ENCODE measurements at places on chromosomes 5 and 9. TPM values are rescaled to one million over a fixed set of nuclear protein-coding genes. Genes with fewer than 3 reads are reported as not detected.

CLK4 gene
- total RNA-seq: 30.6 TPM

CCNJL gene
- under 0.01 TPM for total RNA-seq

SLC45A2 gene
- total RNA-seq: under 0.01 TPM

PTGDS gene
- 6.0 TPM for total RNA-seq

ZNF366 gene
- total RNA-seq: not detected

MSX2 gene
- total RNA-seq: 0.79 TPM

C6 gene
- total RNA-seq: 0.16 TPM

COL23A1 gene
- under 0.01 TPM for total RNA-seq

ELL2 gene
- total RNA-seq: 74.1 TPM

DPP7 gene
- 67.8 TPM for total RNA-seq

GFRA3 gene
- total RNA-seq: not detected

C9orf153 gene
- total RNA-seq: 0.32 TPM

BARHL1 gene
- not detected for total RNA-seq

HSPB3 gene
- total RNA-seq: not detected

SLC36A3 gene
- not detected for total RNA-seq

GARIN3 gene
- total RNA-seq: not detected

UNC13B gene
- total RNA-seq: 25.5 TPM

DND1 gene
- total RNA-seq: 0.17 TPM

DBH gene
- not detected for total RNA-seq

PRDM9 gene
- total RNA-seq: not detected

HRCT1 gene
- total RNA-seq: 0.16 TPM

SYK gene
- total RNA-seq: under 0.01 TPM

RAB3C gene
- not detected for total RNA-seq

PNPLA7 gene
- 1.8 TPM for total RNA-seq

HEMGN gene
- not detected for total RNA-seq

SLC4A9 gene
- not detected for total RNA-seq

OR13C5 gene
- total RNA-seq: not detected

ASPN gene
- total RNA-seq: 11.2 TPM

RNF183 gene
- not detected for total RNA-seq

PCBD2 gene
- 3.2 TPM for total RNA-seq

C5orf58 gene
- total RNA-seq: not detected

ZDHHC12 gene
- 28.7 TPM for total RNA-seq

DMRTA1 gene
- total RNA-seq: 0.47 TPM

SLC6A18 gene
- total RNA-seq: not detected

RAD1 gene
- total RNA-seq: 33.4 TPM

PPP3R2 gene
- total RNA-seq: 0.09 TPM

NPR2 gene
- 25.7 TPM for total RNA-seq

AQP7 gene
- 0.34 TPM for total RNA-seq

GRK6 gene
- total RNA-seq: 15.5 TPM

SLC6A7 gene
- total RNA-seq: not detected

ADAMTS12 gene
- 9.8 TPM for total RNA-seq

FOXD4L4 gene
- 0.32 TPM for total RNA-seq

WDR38 gene
- total RNA-seq: not detected

IFT74 gene
- total RNA-seq: 10.0 TPM

ARSI gene
- total RNA-seq: 16.3 TPM

PCDHA8 gene
- total RNA-seq: 0.17 TPM

STK32A gene
- 0.09 TPM for total RNA-seq

PRLR gene
- not detected for total RNA-seq

NUP188 gene
- total RNA-seq: 26.2 TPM

RETREG1 gene
- not detected for total RNA-seq

FAM219A gene
- 2.8 TPM for total RNA-seq

BTNL3 gene
- total RNA-seq: not detected

ADRB2 gene
- 0.32 TPM for total RNA-seq

SPATA31E1 gene
- total RNA-seq: not detected

CCDC152 gene
- 0.09 TPM for total RNA-seq

Measured in bronchial smooth muscle cell (primary cell).